SW 1271 (cell line): ENCODE measurements at places on chromosomes 11 and 22.

GRCh38 chr22:48631288-48631863 lies 1196.3 kb downstream of the BRD1 start:
- DNase-seq = no peak

DNA sequence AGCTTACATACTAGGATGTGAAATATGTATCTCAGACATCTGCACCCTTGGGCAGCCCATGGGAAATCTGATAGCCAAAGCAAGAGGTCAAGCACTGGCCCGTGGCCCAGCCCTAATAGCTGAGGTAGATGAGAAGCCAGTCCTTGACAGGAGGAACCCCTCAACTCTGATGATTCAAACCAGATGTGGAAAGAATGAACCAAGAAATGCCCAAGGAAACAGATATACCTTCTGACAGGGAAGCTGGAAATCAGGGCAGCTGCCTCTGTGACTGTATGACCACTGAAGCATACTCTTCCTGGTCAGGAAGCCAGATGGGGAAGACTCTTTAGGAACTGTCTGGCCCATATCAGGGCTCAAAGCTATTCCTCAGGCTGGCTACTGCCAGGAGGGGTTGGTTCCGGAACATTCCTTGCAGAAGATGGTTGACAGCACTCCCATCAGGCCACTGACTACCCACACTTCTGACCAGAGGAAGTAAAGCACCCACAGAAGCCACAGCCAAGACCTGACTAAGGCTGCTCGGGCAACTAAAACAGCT lies 124.2 kb downstream of the SWAP70 start:
- no peak for DNase-seq

GRCh38 chr11:118908901-118909618 lies 16.7 kb downstream of the BCL9L start:
- DNase-seq = peak; percentile 70

GRCh38 chr11:109958821-109959166 lies 134.4 kb upstream of the ZC3H12C start:
- DNase-seq = no peak

DNA sequence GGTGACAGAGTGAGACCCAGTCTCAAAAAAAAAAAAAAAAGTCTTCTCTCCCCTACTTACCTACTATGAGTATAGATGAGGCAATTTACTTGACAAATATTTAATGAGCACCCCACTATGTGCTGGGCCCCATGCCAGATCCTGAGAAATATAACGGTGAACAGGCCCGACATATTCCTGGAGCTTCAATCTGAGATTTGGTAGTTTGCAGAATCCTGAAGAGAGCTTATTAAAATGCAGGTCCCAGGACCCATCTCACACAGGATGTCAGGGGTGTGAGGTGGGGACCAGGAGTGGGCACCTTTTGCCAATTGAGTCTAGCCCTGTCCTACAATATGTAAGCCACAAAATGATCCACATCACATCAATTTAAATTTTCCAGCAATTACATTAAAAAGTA lies 44.0 kb downstream of the KCNJ4 start:
- no peak for DNase-seq

DNA sequence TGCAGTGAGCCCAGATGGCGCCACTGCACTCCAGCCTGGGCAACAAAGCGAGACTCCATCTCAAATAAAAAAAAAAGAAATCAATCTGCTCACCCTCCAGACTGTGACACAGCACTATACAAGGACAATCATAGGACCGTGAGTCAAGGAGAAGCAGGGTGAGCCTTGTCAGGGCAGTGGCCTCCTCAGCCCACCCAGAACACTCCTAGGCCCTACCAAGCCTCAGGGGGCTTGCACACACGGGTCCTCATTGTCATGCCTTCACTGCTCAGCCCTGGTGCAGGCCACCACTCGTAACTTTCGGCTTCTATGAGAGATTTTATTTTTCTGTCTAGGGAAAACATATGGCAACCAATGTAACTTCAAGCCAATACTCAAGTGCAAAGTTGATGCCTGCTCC lies 35.8 kb downstream of the DGCR2 start:
- DNase-seq = no peak

DNA sequence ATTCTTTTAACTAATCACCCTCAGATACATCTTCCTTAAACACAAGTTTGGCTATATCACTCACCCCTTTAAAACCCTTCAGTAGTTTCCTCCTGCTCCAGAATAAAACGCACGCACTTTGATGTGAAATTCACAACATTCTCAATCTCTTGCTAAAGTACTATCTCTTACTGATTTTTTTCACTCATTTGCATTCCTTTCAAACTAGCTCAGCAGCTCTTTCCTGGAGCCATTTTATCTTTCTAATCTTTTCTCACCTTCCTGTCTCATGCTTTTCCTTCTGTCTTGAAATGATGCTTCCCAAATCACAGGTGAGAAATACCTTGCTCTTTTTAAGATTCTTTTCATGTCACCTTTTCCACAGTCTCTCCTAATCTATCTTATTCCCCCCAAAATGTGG lies 1074.4 kb downstream of the DLG2 start:
- DNase-seq = no peak
